ENCODE measurements at places on chromosomes 11 and 22.

GRCh38 chr11:67468456-67468758 lies 644 bp downstream of the TMEM134 start:
- DNase-seq: no peak

DNA sequence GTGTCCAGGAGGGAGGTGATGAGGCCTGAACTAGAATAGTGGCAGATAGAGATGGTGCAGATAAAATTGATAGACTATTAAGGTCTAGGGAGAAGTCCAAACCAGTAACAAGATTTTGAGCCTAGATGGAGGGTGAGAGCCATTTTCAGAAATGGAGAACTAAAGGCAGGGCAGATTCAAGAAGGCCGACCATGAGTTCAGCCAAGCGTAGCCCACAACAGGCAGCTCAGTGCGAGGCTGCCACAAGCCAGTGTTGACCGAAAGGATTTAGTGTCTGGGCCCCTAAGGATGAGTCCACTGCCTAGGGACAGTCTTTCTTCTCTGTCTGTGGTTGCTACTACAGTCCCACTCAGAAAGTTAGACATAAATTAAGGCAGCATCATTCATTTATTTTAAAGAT lies 51.7 kb downstream of the PPP2R1B start:
- no peak for DNase-seq

DNA sequence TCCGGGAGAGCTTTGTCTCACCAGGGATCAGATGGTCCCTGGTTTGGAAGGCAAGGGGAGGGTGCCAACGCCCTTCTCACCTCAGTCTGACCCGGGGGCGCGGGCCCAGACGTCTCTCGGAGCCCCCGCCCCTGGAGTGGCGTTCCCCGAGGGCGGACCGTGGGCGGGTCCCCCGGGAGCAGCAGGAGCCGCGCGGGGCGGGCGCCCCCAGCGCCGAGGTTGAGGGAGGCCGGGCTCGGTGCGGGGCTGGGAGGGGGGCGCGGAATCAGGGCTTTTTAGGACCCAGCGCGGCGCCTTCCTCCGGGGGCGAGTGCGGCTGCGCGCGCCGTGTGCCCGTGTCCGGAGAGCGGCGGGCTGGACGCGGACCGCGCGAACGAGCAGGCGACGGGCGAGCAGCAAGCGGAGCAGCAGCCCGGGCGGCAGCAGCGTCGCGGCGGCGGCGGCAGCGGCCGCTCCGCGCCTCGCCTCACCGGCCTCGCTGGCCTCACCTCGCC lies at the start of gene KCNC1:
TSS of gene KCNC1 (plus strand) at position 364 of the 494 bp plus-strand sequence. CDS start 1,222 bp downstream, outside the sequence.
- DNase-seq: no peak

- DNase-seq: no peak
These were observed 12.9 kb downstream of the MN1 start for GRCh38 chr22:27788500-27789288.

DNA sequence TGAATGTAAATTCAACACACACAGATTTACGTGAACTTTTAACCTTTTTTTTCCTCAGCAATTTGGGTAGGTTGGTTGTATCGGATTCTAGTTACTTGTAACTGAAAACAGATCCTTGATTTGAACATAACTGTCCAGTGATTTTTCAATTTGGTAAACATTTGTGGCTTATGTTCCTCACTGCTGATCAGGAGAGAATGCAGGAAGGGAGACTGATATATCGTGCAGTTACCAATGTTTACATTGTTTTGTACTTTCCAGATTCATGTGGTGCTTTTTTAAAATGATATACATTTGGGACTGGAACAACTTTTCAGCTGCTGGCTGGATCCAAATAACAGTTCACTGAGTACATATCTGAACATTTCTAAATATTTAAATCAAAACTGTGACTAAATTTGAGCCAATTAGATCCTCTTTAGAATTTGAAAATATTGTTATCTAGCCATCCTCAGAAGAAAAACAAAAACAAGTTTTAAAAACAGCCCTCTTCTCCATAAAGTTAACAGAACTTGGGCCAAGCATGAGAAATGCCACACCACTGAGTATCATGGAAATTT lies 84.3 kb upstream of the MTMR2 start:
- DNase-seq: no peak

DNA sequence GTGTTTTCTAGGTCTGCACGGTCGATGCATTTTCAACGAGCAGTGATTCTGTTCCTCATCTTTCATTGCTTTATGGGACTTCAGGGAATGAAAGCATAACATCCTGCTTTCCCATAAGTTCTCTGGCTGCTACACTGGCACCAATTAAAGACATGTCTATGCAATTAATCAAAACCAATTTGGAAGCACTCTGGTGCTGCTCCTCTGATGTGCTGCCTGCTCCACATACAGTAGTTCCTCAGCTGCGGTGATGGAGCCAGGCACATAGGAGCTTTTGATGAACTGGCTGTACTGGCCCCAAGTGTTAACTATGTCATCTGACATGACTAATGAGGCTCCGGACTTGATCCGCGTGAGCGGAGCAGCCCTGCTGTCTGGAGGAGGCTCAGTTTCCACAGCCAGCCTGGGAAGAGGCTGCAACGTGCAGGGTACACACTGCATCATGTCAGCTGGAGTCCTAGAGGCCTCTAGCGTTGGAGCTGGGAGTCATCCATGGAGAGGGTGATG lies 29.8 kb downstream of the GVQW3 start:
- DNase-seq: no peak

DNA sequence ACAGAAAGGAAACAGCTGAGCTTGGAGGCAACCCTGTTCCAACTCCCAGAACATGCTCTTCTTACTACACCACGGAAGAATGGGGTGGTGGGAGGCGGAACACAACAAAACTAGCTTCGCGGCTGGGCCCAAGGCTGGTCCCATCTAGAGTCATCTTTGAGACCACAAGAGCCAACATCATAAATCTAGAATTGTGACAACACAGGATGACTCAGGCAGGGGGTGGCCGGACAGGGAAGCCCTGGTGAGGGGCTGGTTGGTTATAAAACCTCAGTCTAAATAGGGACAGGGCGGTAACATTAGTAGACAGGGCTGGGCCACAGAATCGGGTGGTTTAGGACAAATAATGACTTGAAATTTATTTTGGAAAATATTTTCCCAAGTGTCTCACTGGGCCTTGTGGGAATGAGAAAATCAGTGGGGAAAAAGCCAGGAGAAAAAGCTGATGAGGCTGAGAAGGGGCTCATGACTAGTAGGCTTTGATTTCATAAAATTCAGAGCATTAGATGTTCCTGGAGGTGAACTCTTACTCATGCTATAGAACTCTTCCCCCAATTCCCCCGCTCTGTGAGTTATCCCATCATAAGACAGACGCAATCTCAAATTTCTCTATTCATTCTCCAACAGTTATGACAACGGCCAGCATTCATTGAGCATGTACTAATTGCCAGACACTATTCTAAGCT lies 151.8 kb upstream of the TIMP3 start:
- peak; percentile 58 for DNase-seq

GRCh38 chr11:104120493-104121137 lies 43.3 kb downstream of the PDGFD start:
- DNase-seq: no peak

DNA sequence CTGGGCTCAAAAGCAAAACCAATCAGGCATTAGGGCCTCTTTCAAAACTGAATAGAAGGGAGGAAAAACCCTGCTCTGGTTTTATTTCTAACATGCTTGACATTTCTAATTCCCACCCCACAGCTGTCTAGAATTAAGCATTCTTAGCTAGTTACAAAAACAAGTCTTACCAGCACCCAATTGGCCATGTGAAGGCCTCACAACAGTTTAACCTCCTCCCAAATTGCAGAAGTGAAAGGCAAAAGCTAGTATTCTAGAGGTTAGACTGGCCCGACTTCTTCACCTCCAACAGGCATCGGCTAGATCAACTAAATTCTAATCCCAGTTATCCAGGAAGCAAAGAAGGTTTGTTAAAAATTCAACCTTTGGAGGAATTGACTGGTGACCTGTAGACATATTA lies 6.5 kb downstream of the SF1 start:
- no peak for DNase-seq

- no peak for DNase-seq
These were observed 591.3 kb downstream of the LRRC4C start for GRCh38 chr11:40867991-40868632.

- no peak for DNase-seq
These were observed 234.9 kb upstream of the POU2AF2 start for GRCh38 chr11:111010391-111011274.

DNA sequence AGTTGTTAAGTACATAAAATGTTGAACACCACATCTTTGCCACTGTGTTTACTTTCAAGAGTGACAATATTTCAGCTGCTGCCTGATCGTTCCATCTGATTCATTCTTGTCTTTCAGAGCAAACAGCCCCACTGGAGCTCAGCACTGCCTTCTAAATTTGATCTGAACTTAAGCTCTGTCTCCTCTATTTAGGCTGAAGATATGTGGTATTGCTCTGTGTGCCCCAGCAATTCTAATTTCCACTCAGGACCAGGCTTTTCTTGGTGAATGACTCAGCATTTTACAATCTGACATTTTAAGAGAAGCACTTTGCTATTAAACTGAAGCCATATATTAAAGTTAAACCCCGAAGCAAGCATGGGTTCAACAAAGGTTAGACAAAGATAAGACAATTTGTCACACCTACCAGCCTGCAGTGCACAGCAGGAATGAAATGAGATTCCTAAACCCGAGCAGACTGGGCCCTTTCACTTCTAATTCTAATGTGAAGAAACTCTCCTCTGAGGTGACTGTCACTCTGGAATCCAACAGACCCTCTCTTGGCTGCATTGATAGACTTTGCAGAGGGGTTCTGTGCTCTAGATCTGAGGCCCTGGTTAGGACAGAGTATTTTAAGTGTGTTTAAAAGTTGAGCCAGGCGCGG lies 41.7 kb upstream of the PLET1 start:
- no peak for DNase-seq

GRCh38 chr11:65866509-65867283 lies 5.9 kb downstream of the EFEMP2 start:
- DNase-seq: no peak

DNA sequence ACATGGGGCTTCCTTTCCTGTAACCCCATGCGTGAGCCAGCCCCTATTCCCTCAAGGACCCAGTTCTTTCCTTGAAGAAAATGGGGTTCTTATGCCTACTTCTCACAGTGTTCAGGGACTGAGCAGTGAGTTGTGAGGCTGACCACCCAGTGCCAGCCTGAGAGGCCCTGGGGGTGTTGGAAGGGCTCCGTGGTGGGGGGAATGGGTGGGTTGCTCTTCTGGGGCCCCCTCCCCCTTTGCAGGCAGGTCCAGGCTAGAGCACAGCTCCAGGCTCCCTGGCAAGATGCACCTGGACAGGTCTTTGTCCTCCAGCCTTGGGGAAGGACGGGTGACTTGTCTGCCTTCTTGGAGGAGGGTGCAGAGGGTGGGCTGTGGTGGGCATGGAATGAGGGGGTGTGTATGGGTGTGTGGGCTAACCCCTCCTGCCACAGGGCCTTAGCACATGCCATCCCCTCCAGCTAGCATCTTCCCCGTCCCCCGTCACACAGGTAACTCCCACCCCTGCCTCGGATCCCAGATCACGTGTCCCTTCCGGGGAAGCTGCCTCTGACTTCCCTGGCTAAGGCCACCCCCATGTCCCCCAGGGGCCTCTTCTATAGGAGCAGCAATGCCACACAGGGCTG lies 64.6 kb downstream of the MYEOV start:
- DNase-seq: peak; percentile 20

- DNase-seq: no peak
These were observed 20.5 kb downstream of the IGF2 start for GRCh38 chr11:2118677-2119076.

DNA sequence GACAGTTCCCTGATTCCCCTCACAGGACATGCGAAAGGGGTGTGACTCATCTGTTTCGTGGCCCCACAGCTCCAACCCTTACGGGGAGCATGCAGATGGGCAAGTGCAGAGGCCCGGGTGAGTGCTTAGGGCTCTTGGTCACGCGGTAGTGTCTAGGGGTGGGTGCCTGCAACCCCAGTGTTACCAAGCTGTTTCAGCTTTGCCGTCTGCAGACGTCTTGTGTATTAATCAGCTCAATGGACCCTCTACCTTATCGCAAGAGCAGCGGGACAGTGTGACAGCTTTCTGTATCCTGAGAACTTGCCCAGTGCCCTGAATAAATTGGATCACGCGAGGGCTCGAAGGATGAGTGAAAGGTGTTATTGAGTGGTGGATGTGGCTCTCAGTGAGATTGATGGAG lies 816.4 kb upstream of the ANO3 start:
- DNase-seq: no peak

DNA sequence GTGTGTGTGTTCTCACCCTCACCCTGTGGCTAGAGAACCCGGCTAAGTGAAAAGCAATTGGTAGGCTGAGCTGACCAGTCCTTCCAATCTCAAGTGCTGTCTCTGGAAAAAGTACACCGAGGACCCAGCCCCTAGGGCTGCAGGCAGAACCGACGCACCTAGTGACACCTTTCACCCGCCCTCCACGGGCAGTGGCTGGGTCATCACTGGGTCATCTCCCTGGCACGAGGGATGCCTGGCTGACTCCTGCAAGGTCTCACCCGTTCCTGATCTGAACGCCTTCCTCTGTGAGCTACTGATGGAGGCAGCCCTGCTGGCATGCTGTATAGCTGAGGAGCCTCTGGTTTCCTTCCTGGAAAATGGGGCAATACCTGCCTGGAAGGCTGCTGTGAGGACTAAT lies 311.5 kb downstream of the NTM start:
- no peak for DNase-seq

DNA sequence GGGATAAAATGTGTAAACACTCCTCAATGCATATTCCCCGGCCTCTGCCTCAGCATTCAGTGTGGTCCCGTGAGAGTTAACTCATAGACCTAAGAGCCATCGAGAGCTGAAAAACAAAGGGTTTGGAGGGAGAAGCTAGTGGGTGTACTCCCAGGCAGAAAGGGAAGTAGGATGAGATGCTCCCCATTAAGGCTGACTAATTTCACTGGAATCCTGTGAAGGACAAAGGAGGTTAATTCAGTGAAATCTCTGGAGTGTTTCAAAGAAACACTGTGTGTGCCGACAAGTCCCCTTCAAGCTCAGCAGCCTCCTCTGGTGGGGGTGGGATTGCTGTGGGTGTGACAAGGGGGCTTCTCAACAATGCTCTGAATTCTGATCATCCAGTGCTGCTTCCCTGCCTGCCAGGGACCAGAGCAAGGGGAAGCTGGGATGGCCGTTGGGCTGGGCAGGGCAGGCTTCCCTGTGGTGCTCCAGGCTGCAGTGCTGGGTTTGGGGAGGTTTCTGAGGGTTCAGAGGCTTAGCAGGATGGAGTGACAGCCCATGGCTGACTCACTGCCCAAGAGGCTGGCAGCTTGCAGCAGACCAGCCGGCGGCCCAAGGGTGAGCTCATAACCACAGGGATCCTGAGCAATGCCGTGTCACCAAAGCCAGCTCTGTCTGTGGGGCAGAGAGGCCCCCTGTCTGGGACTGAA lies 61.4 kb upstream of the BMAL1 start:
- DNase-seq: peak; percentile 74

- no peak for DNase-seq
These were observed 4.4 kb upstream of the C11orf16 start for GRCh38 chr11:8937159-8937558.

GRCh38 chr11:88326099-88326498 lies 11.4 kb downstream of the CTSC start:
- DNase-seq: no peak

GRCh38 chr22:46569055-46569847 lies 31.8 kb upstream of the CELSR1 start:
- DNase-seq: no peak

Data from activated CD8-positive, alpha-beta memory T cell treated with anti-CD3 and anti-CD28 coated beads, Interleukin-2, amount 50 U/mL, for 48 hours (primary cell).